ENCODE measurements at places on chromosomes 4 and X. TPM values are rescaled to one million over a fixed set of nuclear protein-coding genes. Genes with fewer than 3 reads are reported as not detected.

- DNase-seq = no peak
- H3K4me3 ChIP-seq = no peak overlapping the region
- no peaks in the 10 kb centered on the region for H3K27me3 ChIP-seq
- H3K36me3 ChIP-seq = peaks cover 37% of the 10 kb centered on the region
Observed at GRCh38 chrX:65925592-65925991, 114.3 kb downstream of the VSIG4 start.

DTHD1 gene
- total RNA-seq = not detected

FHDC1 gene
- 0.10 TPM for total RNA-seq

SSX3 gene
- not detected for total RNA-seq

Data from activated CD4-positive, alpha-beta T cell treated with anti-CD3 and anti-CD28 coated beads, Interleukin-2, amount 10 ng/mL, durations not matched to agents 7 days and 5 days (primary cell).